GM12865 (cell line): ENCODE measurements at places on chromosomes 7 and 10.

DNA sequence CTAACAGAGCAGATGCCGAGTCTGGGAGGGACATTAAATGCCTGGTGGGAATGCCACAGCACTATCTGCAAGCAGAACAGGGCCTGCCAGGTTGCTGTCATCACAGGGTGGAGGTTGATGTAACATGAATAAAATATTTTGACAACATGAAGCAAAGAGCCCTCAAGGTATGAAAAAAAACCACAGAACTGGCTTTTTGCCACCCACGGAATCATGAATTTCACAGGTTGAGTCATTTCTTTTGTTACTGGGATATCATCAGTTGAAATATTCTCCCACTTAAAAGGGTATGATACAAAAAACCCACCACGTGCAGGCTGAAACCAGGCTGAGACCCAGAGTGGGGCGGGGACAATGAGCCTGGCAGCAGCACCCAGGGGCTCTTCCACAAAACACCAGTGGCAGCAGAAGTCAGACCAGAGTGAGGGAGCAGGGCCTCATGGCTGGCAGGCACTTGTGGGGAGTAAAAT, 220.1 kb downstream of the TNS3 start:
- peak; percentile 20 for DNase-seq

DNA sequence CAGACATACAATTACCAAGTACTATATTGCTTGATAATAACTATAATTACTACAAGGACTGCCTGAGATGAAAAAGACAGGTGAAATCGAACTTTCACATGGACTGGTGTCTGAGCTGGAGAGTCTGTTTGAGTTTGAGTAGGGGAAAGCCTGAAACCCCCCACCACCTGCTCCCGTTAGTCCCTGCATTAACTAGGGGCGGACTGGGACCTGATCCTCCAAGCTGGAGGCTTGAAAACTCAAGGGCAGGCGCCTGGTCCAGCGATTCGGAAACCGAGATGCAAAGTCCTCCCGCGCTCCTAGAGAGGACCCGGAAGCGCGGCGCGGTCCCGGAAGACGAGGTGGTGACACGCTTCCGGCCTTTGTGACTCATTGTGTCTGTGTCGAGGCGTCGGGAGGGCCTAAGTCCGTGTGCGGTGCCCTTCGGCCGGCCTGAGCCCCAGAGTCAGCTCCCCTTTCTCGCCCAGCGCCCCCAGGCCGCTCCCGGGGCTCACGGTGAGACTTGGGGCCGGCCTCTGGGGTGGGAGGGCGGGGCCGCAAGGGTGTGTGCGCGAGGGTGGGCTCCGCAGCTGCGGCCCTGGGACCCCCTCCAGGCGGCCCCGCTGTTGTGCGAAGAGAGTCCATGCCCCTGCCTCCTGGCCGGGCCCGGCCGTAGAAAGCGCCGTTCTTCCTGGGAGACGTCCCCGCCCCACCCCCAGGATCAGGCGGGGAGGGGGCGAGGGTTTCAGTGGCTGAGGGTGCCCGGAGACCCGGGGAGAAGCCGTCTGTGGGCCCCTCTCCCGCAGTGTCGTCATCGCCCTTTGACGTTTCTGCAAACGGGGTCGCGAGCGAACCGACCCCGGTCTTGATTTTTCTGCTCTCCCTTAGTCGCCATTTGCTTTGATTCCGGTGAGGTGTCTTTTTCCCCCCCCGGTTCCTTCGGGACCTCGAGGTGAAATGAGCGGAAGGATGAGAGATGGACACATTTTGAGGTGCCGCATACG, at the start of gene ZKSCAN1:
Gene ZKSCAN1 (plus strand): TSS at position 365 of the 983 bp plus-strand sequence. CDS start 7,911 bp downstream, outside the sequence.
- peak; percentile 96 for DNase-seq

DNA sequence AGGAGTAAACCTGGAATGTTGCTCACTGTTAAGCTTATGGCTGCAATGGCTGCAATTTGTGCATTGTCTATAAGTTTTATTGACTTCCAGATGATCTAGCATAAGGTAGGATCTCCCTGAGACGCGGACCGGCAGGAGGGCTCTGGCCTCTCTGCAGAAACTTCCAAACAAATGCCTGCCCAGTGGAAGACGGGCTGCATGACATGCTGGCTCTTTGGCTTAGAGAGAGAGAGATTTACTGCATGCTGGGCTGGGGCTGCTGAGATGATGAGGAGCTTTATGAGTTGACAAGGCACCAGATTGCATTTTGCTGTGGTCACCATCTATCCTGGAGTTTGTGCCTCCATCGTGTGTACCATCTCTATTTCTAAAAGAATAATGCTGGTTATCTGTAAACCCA, 193.2 kb downstream of the GALNT17 start:
- no peak for DNase-seq

GRCh38 chr10:89030791-89031190, 40.2 kb downstream of the FAS start:
- no peak for DNase-seq

DNA sequence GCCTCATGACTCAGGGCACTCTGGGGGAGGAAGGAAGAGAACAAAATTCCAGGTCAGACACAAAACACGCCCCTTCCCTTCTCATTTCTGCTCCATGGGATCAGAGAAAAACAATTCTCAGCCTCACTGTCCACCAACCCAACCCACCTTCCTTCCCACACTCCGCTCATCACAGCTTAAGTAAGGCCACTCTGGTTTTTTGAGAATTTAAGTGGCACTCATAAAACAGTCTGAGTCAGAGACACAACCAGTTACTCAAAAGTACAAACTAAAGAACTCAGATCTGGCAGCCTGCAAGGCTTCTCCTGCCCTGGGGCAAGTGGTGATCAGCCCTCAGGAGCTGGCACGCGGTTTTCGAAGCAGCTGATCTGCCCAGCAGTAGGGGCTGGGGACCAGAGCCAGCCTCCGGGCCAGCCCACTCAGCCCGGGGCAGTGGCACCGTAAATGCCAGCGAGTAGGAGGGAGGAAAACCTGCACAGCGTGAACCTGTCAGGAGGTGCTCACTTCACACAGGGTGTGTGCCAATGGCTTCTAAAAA, 39.1 kb upstream of the ABLIM1 start:
- DNase-seq = no peak

GRCh38 chr7:120582916-120583315, 275.0 kb downstream of the TSPAN12 start:
- DNase-seq = no peak
